NCI-H1436 treated with DMSO at 0.1 percent for 48 hours (cell line): ENCODE measurements at places on chromosomes 13 and 19.

GRCh38 chr19:46478356-46478986 is 7.1 kb upstream of the PNMA8A start:
- peak; percentile 34 for DNase-seq

- no peak for DNase-seq
Observed at GRCh38 chr19:18044825-18045304, 36.9 kb downstream of the ARRDC2 start.

DNA sequence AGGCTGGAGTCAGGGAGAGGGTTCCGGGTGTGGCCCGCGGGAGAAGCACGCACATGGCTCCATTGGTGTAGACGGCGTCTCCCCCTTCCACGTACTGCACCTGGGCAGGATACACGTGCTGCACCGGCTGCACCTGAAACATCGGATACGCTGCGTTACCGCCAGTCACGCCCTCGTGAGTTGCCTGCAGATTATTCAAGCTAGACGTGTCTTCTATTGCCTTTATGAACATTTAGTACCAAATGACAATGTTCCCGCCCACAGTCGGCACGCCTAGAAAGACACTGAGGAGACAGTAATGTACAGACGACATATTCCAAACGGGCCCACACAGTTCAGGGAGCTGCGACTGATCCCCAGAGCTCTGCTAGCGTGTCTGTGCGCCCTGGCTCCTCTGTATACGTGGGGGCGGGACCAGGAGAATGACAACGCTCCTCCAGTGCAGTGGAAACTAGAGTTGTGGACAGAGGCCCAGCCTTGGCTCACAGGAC is 64.1 kb upstream of the RANBP3 start:
- DNase-seq, result no peak

GRCh38 chr19:34325981-34326787 is 38.8 kb upstream of the GPI start:
- DNase-seq, result no peak

DNA sequence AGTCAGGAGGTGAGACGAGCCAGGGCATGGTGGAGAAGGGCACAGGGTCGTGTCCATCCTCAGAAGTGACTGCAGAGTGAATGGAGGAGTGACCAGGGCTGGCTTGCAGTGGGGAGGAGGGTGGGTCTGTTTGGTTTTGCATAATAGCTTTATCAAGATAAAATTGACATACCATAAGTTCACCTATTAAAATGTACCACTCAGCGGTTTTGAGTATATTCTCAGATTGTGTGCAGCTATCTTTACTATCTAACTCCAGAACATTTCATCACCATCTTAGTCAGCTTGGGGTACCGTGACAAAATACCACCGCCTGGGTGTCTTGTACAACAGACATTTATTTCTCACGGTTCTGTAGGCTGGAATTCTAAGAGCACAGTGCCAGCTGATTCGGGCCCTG is 13.2 kb downstream of the ZNF8 start:
- DNase-seq, result no peak

GRCh38 chr19:28843761-28844492 is 369.0 kb downstream of the UQCRFS1 start:
- no peak for DNase-seq

DNA sequence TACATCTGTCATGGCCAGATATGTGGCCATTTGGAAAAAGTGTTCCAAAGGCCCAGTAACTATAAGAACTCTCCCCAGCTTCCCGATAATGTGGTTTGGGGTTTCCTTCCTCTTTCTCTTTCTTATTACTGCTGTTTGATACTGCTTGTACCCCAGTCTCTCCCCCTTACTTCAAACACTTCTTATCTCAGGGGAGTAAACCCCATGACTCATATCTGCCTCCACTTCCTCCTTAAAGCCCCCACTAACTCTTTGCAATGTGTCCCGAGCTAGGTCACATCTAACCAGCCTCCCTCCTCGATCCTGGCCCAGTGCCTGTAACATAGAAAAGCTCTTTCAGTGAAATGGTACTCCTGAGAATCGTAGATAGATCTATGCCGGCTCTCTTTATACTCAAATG is 82.4 kb upstream of the STARD13 start:
- DNase-seq, result no peak

DNA sequence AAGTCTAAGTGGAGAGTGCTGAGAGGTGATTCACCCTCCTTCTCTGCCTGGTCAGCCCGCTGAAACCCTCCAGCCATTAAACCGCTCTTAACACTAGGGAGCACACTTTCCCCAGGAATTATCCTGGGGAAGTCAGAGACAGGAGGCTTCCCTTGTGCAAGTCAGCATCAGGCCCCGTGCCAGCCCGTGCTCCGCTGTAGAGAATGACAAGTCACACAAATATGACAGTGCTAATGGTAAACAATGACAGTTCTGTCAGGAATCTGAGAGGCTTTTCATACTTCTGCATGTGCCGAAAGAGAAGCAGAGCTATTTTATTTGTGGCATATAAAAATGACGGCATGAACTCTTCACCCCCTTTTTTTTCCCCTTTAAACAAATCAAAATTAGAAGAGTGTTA is 816.9 kb upstream of the SLC10A2 start:
- peak; percentile 12 for DNase-seq

GRCh38 chr19:18993115-18993514 is 40.2 kb downstream of the SUGP2 start:
- no peak for DNase-seq

DNA sequence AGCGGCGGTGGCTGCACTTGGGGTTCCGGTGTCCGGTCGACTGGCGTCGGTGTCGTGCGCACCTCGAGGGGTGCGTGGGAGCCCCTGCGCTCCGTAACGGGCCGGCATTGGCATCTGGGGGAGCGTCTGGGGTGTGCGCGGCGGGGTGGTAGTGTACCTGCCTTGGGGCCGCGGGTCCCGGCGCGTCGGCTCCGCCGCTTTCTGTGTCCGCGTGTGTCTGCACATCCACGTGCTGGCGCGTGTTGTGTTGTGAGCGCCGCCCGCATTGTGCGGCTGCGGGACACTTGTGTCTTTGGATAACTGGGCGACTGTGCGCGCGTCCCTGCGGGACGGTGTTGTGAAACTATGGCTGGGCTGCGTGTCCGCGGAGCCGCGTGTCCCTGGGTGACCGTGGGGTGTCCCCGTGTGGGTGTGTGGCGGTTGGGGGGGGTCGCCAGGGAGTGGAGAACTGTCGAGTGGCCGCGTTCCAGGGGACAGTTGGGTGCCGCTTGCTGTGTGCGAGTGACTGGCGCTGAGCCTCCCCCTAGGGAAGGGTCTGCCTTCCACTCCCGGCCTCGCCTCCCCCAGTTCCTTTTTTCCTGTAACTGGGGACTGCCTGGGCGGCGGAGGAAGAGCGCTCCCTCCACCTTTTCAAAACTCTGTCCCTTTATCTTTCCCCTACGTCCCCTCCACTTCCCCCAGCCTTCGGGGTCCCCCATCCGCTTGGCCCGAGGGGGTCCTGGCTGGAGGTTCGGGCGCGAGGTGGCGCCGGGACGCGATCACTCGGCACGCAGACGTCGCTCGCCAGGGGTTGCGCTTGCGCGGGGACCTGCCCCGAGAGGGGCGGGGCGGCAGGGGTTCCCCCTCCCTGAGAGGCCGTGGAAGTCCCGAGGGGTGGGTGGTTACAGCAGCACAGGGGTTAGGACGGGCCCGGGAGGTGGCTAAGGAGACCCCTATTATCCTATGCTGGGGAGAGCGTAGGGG is 5.7 kb upstream of the NFIC start:
- no peak for DNase-seq

DNA sequence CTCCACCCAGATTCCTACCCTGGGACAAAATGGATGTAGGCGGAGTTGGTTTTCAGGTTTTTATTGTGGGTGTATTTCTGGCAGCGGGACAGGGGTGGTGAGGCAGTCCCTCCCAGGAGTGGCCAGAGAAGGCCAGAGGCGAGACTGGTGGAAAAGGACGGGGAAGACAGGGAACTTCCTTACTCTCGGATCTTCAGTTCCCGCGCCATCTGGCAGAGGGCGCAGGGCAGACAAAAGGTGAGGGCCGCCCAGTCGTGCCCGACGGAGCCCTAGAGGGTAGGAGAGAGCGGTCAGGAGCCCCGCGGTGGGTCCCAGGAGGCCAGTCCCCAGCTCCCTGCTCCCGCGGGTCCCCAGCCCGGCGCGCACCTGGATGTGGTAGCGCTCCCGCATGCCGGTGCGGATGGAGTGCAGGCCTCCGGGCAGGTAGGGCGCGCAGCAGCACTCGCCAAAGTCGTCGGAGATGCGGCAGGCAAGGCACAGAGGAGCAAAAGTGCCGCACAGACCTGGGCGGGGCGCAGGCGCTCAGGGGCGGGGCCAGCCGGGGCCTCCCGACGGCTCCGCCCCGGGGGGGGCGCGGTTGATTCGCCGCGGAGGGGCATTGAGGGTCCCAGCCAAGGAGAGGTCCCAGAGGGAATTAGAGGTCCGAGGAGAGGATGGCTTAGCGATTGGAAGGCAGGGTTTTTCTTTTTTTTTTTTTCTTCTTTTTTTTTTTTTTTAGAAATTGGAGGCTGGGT is 3.0 kb downstream of the CNFN start:
- peak; percentile 48 for DNase-seq

- DNase-seq, result no peak
Observed at GRCh38 chr13:30870049-30870884, 35.8 kb upstream of the MEDAG start.

DNA sequence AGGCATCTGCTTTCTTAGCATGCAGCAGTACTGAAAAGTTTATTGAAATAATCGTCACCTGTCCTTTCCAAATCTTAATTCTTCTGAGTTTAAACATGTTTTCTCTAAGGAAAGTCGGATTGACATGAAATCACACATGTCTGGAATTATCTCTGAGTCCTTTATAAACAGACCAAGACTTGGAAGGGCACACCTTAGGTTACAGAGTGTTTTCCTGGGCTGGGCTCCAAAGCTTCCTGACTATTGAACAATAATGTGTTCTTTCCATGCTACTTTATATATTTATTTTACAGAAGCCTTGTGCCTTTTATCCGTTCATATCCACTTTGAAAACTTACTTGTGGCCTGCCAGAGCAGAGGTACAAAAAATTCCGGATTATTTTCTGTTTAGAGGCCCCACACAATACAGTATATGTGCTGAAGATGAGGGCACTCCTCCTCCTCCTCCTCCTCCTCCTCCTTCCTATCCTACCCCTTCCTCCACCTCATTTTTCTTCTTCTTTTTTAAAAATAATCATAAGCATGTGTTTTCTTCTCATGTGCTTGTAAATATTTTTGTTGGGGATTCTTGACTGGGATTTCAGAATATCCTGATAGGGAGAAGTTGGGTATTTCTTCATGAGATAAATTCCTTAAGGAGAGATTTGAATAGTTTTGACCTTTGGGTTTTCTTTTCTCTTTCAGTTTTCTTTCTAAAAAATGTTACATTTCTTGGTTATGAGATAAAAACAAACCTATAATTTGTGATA is 52.3 kb downstream of the LRCH1 start:
- DNase-seq, result no peak

DNA sequence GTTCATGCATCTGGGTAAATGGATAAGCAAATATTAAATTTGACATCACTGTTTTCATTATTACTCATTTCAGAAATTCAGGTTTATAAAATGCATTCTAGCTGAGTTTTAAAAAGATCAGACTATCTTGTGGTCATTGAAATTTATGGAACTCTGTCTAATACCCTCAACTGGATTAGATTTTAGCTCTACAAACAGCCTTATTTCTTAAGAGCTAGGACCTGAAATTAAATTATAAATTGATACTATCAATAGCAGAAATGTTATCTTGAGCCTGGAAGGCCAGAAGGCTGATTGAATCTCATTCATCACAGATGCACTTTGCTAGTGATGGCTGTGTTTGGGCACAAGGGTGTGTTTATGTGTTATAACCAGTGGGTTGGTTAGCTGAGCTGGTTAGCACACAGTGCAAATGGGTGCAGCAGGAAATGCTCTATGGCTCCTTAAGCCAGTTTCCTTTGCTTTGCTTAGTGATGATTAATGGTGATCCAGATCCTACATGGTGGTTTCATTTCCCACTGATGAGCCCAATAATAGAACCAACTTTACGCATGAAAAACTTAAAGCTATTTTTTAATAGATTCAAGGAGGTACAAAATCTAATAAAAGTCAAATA is 310.8 kb upstream of the KLF12 start:
- no peak for DNase-seq

- DNase-seq, result no peak
Observed at GRCh38 chr19:29622166-29623070, 16.3 kb downstream of the POP4 start.

GRCh38 chr19:7456964-7457541 is 31.8 kb downstream of the PEX11G start:
- no peak for DNase-seq

DNA sequence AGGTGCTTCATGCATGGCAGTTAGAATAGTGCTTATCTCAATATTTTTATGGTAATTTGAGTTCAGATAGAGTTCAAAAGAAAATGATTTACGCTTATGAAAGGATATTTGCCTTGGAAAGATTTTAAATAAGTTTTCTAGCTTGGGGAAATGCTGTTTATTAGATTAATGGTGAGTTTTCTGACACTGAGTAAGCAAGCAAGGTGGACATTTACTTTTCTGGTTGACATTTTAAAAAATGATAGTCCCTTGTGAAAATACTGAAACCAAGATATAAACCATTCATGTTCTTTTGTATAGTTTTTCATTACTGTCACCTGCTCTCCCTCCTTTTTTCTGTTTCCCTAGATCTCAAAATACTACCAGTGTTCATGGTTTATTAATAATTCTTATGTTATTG is 1034.8 kb upstream of the SPRY2 start:
- no peak for DNase-seq

DNA sequence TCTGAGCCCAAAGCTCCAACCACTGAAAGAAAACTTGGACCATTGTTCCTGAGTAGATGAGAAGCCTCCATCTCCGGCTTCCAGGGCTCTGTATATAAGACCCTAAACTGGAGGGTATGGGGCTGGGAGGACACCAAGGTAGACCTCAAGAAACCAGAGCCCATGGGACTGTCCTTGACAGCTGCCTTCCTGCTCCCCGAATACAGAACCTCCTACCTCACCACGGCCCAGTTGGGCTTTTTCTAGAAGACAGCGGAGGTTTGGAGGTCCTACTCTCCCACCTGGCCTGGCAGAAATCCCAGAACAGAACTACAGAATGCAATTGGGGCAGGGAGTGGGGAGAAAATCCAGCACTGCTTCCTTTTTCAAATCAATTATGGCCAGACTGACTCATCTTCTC is 177.3 kb upstream of the ZNF507 start:
- DNase-seq, result no peak

- DNase-seq, result no peak
Observed at GRCh38 chr13:48508011-48508410, 24.9 kb downstream of the RCBTB2 start.

DNA sequence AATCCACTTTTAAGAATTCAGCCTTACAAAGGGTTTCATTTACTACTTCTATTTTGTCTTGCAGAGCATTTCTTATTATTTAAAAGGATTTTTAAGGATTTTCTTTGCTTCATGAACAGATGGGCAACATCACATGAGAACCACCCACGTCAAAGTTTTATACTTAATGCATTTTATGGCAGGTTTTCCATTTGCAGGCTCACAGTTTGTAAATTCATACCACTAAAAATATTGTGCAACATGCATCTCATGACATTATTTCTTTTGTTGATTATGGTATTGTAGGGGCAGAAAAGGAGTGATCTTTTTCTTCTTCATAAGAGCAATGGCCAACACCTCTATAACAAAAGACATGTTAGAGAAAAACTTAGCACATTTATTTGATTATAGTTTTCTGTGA is 554.0 kb upstream of the SPRY2 start:
- DNase-seq, result no peak
